ENCODE measurements at places on chromosomes 11 and 22.

DNA sequence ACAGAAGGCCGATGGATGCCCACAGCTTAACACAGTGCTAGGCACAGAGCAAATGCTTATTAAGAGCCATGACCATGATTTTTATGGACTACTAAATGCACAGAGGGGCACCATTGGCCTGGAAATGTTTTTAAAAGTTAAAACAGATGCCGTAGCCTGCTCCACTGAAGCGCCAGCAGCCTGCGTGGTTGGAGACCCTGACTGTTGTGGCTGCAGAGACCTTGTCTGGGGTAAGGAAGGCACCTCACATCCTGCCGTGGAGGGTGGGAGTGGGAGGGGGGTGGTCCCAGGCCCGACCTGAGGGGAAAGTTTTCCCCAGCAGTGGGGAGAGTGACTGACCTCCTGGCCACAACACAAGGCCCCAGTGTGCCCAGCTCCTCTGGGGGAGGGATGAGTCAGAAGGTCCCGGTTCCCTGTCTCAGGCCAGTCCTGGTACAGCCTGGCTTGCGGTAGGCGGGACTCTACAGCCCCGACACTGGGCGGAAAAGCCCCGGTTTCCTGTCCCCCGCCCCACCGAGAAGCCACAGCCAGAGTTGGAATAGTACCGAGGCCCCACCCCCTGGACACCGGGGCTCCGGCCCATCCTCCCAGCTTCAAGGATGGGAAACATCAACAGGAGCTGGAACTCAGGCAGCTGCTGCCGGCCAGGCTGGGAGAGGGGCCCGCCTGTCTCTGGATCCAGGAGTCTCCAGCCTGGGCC, 7.0 kb downstream of the CHST1 start:
- DNase-seq: peak; percentile 77

GRCh38 chr11:12167061-12168000, 56.9 kb downstream of the MICAL2 start:
- no peak for DNase-seq

DNA sequence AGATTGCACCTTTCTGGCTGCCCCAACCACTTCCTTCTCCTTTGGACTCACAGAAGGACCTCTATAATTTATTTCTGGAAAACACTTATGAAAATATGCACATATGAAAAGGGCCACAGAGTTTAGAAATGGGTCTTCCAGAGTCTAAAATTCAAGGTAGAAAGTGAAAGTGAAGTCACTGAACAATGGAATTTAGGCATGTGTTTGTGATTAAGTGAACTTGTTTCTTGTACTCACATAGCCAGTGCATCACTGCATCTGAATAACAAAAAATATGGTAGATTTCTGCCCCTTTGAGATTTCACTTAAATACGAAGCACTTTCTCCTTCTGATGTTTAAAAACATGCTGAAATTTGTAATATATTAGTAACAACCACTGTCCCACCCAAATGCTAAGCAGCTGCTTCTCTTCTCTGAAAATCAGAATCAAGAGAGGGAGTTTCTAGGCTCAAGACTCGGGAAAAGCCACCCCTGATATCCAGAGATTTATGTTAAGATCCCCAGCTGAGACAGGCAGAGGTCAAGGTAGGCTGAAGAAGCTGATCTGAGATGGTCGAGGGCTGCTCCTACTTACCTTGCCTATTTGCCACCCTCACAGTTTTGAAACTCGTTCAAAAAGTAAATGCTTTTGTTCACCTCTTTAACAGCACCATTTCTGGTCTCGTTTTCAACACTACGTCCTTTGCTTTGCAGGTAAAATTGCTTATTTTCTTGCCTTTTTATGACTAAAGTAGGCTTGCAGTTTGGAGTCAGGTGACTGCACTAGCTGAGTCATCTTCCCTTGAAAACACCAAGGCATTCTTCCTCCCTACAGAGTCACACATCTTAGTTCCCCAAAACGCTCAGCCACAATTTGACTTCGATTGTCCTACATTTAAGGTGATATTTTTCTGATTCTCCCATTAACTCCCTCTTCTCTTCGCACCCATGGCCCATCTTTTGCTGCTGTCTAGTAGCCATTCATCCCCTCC, at the start of gene XKR3:
Gene XKR3, minus strand, starts transcription at position 696 of the 972 bp plus-strand sequence. CDS start 17,338 bp downstream, outside the sequence.
- DNase-seq: no peak

DNA sequence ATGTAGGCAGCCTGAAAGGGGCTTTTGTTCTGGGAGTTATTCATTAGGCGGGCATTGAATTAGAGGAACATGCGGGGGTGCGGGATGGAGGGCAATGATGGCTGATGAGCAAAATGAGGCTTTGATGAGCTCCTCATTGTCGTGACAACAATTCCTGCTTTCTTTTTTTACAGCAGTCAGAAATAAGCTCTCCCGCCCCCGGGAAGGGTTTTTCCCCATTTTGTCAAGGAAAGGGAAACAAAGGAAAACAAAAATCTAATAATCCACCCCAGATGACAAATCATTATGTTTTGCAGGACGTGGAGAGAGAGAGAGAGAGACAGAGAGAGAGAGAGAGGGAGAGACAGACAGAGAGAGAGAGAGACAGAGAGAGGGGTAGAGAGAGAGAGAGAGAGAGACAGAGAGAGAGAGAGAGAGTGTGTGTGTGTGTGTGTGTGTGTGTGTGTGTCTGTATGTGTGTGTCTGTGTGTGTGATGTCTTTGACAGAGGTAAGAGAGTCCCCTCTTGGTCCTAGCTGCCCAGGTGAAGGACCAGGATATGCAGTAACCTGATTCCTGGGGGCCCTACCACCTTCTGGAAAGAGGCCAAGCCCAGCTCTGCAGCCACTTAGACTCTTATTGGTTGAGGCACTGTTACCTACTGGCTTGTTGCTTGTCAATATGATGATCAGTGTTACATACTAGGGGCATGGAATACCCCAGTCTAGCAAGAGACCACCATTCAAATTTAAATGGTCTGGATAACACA, 46.7 kb upstream of the PARVA start:
- DNase-seq: no peak

DNA sequence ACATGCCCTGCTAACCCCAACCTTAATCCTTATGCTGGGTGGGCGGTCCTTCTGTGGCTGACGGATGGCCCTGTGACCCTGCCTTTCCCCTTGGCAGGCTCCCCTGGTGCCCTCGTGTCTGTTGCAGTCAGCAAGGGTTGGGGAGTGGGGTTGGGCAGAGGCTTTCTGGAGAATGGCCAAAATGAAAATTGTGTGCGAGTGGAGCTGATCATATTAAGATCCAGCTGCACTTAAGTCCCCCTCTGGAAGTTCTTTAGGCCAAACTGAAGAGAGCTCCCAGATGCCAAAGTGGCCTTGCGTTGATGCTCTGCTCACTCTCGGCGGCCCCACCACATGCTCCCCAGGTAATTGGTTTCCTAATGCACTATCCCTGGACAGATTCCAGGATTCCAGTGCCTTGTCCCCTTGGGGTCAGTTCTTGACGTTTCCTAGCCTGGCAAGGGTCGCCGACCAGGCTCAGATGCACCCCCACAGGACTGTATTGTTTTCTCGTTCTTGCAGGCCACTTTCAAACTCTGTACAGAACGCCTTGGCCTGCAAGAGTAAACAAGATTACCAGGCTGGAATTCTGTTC, 16.4 kb upstream of the C11orf96 start:
- no peak for DNase-seq

GRCh38 chr11:115238086-115238485, 266.1 kb downstream of the CADM1 start:
- no peak for DNase-seq

DNA sequence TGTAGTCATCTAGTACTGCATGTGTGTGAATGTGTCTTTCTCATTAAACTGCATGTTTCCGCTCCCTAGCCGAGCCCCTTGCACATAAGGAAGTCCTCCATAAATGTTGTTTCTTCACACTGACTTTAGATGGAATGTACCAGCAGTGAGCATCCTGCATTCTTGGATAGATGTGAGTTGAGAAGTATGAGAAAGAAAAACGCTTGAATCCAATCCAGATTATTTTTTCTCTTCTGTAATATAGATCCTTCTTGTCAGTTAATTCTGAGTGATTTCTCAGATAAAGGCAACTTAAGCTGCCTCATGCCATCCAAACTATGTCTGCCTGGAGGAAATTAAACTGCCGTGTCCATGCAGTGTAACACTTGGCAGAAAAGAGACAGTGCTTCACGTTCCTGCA, 268.1 kb upstream of the ISX start:
- DNase-seq: no peak

- no peak for DNase-seq
These were observed 3.8 kb upstream of the CYP2D6 start for GRCh38 chr22:42134100-42135020.

- DNase-seq: no peak
These were observed 393.9 kb downstream of the GUCY1A2 start for GRCh38 chr11:106624377-106624776.

DNA sequence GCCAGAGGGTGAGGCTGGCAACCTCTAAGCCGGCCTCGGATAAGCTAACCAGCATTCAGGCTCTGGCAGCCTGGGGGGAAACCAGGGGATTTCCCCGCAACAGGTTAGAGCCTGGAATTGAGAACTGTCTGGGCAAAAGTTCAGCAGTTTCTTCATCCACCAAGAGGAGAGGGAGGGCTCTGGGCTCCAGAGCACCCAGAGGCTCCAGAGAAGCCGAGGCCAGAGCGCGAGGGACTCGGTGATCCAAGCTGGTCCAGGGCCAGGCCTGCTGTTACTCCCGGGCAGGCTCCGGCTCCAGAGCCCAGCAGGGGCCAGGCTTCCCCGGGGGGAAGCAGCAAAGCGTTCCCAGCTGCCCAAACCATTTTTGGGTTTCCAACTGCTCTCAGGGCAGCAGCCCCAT, 13.3 kb upstream of the SH3BP1 start:
- DNase-seq: peak; percentile 83

GRCh38 chr22:17920992-17921650, 103.2 kb downstream of the MICAL3 start:
- no peak for DNase-seq

- no peak for DNase-seq
These were observed 11.8 kb downstream of the UPB1 start for GRCh38 chr22:24506802-24507438.

- no peak for DNase-seq
These were observed 13.2 kb downstream of the SLC25A18 start for GRCh38 chr22:17576470-17576869.

- no peak for DNase-seq
These were observed 294.0 kb upstream of the CTSC start for GRCh38 chr11:88631497-88631896.

DNA sequence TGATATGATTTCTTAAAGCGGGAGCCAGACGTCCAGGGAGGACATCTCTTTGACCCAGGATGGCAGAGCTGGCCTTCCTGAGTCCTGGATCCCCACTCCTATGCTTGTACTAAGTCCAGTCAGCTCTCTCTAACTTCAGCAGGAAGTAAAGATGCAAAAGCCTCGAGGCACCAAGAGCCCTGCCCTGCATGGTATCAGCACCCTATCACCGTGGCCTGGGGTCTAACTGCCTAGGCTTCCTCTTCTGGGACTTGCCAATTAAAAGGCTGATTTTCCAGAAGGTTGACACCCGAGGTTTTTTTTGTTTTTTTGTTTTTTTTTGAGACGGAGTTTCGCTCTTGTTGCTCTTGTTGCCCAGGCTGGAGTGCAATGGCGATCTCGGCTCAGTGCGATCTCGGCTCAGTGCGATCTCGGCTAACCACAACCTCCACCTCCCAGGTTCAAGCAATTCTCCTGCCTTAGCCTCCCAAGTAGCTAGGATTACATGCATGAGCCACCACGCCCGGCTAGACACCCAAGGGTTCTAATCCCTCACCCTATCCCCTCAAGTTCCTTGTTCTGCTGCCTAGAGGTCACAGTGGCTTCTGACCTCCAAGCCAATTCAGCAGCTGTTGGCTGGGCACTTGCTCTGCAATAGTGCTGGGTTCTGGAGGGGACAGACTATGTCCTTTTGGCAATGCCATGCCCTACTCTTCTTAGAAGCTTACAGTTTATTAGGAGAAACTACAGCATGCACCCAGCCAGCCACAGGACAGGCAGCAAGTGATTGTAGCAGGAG, 50.6 kb upstream of the FTH1 start:
- no peak for DNase-seq

DNA sequence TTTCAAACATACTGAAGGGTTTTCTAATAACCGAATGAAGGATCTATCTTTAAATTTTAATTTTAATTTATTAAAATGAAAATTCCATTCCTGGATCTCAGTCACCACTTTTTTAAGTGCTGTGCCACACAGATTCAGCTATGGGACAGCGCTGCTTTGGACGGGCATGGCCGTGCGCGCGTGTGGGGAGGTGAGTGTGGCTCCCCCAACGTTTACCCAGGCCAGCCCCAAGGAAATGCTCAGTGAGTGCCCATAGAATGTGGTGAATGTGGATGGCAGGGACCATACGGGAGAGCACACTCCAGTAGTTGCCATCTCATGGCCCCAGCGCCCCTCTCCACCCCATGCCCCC, 88.0 kb upstream of the KCNQ1OT1 start:
- no peak for DNase-seq

- DNase-seq: no peak
These were observed 12.2 kb downstream of the PDE2A start for GRCh38 chr11:72662036-72662435.

Data from right lobe of liver (tissue), 6 donors.